ENCODE measurements at places on chromosomes 6 and 20. TPM values are rescaled to one million over a fixed set of nuclear protein-coding genes. Genes with fewer than 3 reads are reported as not detected.
A peak's percentile ranks its signal among the peaks of the same experiment; 100 is the strongest.

DNA sequence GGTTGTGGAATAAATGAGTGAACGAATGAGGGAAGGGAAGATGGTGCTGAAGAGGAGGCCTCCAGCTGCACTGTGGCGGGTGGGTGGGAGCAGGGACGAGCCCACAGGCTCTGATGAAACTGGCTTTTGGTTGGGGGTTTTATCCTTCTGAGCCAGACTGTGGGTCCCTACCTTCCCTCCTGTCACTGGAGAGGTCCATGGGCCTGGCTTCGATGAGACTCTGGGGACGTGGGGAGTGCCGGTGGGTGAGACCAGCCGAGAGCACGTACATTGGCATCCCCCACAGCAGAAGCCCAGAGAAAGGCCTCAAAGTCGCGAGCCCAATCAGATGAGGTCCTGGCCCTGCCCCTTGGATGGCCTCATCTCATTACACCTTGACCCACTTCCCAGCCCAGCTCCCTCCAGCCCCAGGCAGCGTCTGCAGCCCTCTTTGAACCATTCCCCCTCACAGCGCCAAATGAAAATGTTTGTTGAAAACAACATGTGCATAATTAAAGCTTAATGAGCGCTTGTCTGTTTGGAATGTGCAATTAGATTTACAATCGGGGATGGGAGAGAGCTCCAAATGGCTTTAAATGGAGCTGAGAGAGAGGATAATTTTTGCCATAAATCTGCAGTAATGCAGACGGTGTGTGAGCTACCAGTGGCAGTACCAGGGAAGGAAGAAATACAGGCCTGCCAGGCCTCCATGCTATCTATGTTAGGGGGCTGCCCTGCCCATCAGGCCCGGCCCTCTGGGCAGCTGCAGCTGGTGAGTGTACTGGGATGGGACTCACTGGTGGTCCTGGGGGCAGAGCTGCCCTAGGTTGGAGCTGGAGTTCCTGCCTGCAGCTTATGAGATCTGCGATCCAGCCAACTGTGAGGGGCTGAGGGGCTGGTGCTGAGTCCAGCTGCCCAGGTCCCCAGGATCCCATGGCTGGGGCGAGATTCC lies 47.2 kb downstream of the TOX2 start:
- DNase-seq = peak; percentile 14

The PRR18 gene
- polyA plus RNA-seq = 0.12 TPM

DNA sequence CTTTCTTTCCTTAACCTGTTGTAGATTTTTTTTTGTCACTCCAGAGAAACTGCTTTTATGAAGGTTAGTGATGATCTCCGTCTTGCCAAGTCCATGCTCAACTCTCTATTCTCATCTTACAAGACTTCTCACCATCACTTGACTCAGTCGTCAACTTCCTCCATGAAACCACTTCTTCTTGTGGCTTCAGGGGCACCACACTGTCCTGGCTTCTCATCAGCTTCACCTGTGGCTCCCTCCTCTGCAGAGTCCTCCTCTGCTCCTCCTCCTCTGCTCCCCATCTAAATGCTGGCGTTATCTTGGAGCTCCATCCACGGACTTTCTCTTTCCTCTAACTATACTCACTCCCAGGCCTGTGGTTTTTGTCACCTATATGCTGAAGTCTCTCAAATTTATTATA lies 187.5 kb downstream of the BACH2 start:
- DNase-seq = no peak

DNA sequence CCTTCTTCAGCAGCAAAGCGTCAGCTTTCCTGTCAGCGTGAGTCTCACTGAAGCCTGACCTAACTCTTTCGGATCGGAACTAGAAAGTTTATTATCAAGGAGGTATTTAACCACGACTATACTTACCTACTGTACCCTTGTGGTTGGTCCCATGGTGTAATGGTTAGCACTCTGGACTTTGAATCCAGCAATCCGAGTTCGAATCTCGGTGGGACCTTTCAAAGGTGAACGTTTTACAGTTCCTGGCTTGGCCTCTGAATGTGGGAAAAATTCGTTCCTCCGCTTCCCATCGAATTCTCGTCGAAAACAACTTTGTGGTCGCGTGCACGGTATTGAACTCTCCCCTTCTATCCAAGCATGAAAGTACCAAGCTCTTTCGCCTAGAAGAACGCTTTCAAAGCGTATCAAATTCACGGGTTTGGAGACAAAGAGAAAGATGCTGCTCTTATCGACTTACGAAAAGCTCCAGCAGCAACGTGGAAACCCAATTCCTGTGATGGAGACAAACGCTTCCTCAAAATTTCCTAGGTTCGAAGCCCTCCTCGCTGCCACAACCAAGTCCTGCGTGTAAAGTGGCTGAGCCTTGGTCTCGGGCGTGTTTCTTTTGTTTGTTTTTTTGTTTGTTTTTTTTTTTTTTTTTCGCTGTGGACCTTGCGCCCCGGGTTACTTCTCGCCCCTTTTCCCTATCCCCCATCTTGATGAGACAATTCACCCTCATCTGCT lies 63.7 kb downstream of the GPX5 start:
- peak; percentile 90 for DNase-seq

DNA sequence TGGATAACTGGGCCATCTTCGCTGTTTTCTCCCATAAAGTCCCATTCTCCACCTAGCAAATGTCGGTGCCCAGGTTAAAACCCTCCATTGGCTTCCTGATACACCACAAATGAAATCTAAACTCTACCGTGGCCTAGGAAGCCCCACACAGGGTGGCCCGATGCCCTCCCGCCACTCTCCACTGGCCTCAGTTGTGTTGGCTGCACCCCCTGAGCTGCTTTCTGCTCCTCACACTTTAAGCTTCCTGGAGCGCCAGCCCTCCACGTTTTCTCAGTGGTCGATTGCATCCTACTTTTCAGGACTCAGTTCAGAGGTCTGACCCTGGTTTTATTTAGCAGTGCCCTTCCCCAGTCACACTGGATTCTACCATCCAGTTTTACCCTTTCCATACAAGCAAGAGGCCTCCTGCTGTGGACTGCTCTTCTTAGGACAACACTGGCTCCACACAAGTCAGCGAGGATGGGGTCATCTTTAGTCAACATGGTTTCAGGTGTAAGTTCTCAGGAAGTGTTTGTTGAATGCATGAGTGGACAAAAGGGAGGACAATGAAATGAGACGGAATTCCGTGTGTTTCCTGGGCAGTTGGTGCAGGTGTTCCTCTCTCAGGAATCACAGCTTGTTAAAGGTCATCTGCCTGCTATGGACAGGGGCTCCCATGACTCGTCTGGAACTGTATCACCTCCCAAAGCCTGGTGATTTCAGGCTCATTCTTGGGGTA lies 124.1 kb downstream of the SULF2 start:
- no peak for DNase-seq

The C4A gene
- polyA plus RNA-seq = 17.0 TPM

The GATA5 gene
- polyA plus RNA-seq = 6.9 TPM

DNA sequence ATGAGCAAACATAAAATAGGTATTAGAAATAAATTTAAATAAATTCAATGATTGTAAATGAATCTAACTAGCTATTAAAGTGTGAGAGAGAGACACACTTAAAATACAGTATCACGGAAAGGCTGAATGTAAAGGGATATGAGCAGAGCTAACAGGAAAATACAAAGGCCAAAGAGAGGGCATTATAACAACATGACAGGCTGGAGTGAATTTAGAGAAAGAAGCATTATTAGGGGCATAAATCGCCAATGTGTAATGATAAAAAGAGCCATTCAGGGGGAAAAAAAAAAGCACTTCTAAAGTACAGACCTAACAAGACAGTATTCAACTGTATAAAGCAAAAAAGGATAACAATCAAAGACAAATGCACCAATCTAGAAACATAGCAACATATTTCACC lies 28.1 kb downstream of the DACT2 start:
- no peak for DNase-seq

- no peak for DNase-seq
Observed at GRCh38 chr6:64665137-64665536, 1029.5 kb downstream of the PHF3 start.

DNA sequence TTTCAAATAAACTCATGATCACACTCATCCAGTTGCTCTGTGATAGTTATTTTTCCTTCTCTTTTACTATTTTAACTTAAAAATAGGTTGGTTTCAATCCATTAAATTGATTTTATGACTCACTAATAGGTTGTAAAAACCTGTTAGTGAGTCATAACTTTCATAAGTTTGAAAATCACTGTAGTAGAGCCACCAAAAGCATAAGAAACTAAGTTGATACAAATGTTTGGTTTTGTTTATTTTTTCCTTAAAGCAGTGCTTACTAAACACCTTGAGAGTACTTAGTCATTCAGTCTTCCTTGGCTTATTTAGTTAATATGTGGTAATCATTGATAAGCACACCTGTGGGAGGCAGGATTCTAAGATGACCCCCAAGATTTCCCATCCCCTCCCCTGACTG lies 312.1 kb upstream of the MAN1A1 start:
- DNase-seq = no peak

The GRM1 gene
- polyA plus RNA-seq = 0.18 TPM

- DNase-seq = peak; percentile 32
Observed at GRCh38 chr6:100257793-100258395, 206.8 kb downstream of the SIM1 start.

- DNase-seq = no peak
Observed at GRCh38 chr6:32188381-32189068, 1.5 kb downstream of the PBX2 start.

DNA sequence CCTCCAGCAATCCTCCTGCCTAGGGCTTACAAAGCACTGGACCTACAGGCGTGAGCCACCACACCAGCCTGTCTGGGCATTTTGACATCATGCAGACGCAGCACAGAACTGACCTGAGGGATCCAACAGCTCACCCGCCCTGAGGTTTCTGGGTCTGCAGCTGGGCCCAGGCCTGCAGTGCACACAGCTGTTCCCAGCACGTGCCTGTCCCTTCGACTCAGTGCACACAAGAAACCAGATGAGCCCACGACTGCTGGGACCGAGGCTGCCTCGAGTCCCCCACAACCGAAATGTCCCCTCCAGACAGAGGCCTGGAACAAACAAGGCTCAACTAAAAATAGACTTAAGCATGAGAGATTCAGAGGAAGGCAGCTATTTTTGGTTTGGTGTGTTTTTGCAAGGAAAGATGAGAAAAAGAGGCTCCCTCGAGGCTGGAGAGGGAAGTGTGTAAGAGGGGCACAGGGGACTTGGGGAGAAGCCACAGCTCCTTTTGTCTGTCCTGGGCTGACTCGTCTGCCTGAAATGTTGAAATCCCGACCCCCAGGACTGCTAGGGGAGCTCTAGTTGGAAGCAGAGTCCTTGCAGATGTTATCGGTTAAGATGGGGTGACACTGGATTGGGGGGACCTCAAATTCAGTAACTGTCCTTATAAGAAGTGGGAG lies 66.3 kb downstream of the YTHDF1 start:
- DNase-seq = no peak

DNA sequence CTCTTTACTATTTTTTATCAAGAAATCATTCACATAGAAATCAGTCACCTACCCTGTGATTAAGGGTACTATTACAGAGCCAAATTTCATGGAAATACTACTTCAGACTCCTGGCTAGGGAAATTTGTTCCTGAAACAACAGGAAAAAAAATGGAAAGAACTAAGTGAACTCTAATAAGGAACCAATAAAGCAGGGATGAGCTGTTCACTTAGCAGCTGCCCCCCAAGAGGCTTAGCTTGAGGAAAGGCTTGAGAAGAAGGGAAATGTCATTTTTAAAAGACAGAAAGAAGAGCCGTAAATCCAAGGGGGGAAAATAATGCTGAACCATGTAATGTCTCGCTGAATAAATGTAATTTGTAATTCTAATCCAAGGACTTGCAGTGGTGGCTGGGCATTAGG lies 88.8 kb downstream of the COL21A1 start:
- no peak for DNase-seq

The OPN5 gene
- polyA plus RNA-seq = 1.4 TPM

The ENPP1 gene
- 25.9 TPM for polyA plus RNA-seq

GRCh38 chr20:56616716-56617115 lies 12.4 kb upstream of the TFAP2C start:
- no peak for DNase-seq

DNA sequence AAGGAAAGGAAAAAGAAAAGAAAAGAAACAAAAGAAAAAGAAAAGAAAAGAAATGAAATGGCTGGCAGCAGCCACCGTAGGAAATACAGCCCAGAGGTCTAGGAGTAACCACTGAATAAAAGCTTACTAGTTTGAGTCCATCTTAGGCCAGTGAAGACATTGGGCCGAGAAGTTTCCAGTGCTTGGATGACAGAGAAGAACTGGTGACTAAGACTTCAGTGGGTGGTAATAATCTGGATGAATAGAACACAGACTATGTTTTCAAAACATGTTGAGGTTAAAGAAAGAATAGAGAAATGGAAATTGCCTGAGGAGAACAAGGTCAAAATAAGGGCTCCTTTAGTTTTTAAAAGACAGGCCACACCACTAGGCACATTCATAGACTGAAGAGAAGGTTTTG lies 198.8 kb downstream of the ATXN1 start:
- DNase-seq = no peak

GRCh38 chr6:111604259-111605099 lies 1.2 kb downstream of the TRAF3IP2 start:
- no peak for DNase-seq

GRCh38 chr6:47278545-47278944 lies 31.2 kb downstream of the TNFRSF21 start:
- DNase-seq = no peak

The CGA gene
- polyA plus RNA-seq = 0.38 TPM

Measured in left kidney (tissue), 8 donors.